M059J (cell line): ENCODE measurements at places on chromosomes 16 and 17.

- no peak for DNase-seq
Observed at GRCh38 chr17:78462148-78462547, 83.7 kb downstream of the PGS1 start.

- no peak for DNase-seq
Observed at GRCh38 chr17:69055334-69055733, 5.4 kb downstream of the ABCA9 start.

DNA sequence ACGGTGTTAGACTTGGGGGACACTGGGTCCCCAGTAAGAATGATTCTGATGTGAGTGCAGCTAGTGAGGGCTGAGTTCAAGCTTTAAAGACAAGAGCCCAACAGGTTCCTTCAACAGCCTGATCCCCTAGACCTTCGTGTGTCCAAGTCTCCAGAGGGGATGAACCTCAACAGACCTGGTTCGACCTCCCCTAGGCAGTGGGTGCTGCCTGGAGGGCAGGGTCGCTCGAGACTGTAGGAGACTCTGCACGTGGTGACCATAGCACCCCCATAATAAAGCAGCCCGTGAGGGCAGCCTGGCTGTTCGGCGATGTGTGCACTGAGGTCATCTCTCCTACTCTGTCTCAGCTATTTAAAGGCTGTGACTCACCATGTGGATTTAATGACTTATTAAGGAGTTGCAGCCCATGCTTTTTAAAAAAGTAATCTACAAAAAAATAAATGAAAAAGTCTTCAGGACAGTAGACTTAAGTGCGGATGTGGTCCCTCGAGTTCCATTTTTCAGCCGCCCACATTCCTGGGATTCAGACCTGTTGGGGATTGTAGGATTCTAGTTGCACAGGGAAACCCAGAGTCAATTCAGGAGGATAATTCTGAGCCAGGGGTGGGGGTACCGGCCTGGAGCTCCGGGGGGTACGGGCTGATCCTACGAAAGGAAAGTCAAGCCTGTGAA is 23.4 kb upstream of the METRNL start:
- peak; percentile 89 for DNase-seq

- peak; percentile 55 for DNase-seq
Observed at GRCh38 chr17:65062171-65062915, 5.8 kb upstream of the GNA13 start.

DNA sequence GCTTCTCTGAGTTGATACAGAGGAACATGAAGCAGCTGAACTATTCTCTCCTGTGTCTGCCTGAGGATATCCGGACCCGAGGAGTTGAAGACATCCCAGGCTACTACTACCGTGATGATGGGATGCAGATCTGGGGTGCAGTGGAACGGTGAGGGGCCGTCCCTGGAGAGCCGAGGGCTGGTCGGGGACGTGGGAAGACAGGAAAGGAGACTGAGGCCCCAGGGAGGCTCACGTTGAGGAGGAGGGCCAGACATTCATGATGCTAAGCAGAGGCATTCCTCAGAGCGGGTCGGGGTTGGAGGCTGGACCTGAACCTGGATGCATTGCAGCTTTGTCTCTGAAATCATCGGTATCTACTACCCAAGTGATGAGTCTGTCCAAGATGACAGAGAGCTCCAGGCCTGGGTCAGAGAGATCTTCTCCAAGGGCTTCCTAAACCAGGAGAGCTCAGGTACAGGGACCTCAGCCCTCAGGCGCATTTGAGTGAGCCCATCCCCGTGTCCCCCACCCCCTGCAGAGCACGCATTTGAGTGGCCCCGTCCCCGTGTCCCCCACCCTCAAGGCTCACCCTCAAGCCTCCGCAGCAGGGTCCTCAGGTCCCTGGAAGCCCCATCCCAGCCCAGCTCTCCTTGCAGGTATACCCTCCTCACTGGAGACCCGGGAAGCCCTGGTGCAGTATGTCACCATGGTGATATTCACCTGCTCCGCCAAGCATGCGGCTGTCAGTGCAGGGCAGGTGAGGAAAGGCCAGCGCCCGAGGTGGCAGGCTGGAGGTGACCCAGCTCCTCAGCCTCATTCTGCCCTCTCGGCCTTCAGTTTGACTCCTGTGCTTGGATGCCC is 8.3 kb downstream of the ALOX15B start:
- no peak for DNase-seq

- no peak for DNase-seq
Observed at GRCh38 chr17:19401321-19402010, 9.6 kb upstream of the RNF112 start.

DNA sequence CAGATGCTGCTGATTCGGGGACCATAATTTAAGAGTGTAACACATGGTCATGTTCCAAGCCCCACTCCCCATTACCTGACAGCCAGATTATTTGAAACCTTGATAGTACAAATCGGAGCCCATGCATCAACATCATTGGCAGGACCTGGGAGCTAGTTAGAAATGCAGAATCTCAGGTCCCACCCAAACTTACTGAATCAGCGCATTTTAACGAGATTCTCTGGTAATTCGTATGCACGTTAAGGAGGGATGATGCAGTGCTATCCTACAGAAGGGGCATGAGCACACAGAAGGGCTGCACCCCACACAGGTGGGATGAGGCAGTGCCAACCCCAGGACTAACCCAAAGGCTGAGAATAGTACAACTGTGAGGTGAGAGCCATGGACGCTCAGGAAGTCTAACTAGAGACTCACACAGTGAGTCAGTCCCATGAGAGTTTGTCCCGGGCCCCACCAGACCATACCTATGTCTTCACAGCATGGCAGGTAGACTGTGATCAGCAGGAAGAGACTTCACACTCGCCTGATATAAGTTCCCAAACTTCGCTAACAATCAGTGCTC is 64.9 kb downstream of the ZNF18 start:
- DNase-seq: no peak

GRCh38 chr17:79808763-79809529 is 12.1 kb upstream of the CBX8 start:
- DNase-seq: peak; percentile 68

GRCh38 chr17:82339634-82340580 is 6.3 kb upstream of the SECTM1 start:
- peak; percentile 52 for DNase-seq

- DNase-seq: peak; percentile 42
Observed at GRCh38 chr16:53089434-53090285, 34.9 kb downstream of the CHD9 start.

DNA sequence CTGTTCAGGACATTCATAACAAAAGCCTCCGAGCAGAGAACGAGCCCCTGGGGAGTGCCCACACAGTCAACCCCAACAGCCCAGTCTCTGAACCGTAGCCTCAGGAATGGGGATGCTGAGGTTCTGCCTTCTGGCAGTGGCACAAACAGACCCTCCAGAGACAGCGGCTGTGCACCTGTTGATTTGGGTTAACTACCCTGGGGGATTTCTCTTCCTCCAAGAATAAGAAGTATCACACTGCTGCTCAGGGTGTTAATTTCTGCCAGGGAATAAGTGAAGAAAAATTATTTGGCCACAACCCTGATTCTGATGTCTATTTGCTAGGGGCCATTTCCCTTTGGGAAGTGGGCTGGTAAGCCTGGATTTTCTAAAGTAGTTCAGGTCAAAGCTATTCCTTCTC is 51.0 kb upstream of the PIRT start:
- no peak for DNase-seq

- DNase-seq: no peak
Observed at GRCh38 chr17:71032746-71033273, 863.5 kb downstream of the KCNJ2 start.

- no peak for DNase-seq
Observed at GRCh38 chr16:19485611-19486010, 36.3 kb downstream of the GDE1 start.

DNA sequence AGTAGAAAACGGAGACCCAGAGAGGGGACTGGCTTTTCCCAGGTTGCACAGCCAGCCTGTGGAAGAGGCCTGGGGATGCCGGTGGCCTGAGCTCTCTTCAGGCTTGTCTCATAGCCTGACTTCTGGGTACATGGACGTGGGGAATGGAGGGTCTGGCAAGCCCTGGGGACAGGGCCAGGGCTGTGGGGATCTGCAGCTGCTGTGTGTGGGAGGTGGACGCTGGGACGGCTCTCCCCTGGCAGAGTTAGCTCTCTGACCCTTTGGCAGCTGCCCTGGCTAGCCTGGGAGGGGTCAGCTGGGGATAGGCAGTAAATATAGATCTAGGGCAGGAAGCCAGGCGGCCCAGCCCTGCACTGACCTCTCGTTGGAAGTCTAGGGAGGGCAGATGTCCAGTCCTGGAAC is 20.5 kb downstream of the SLC4A1 start:
- no peak for DNase-seq

DNA sequence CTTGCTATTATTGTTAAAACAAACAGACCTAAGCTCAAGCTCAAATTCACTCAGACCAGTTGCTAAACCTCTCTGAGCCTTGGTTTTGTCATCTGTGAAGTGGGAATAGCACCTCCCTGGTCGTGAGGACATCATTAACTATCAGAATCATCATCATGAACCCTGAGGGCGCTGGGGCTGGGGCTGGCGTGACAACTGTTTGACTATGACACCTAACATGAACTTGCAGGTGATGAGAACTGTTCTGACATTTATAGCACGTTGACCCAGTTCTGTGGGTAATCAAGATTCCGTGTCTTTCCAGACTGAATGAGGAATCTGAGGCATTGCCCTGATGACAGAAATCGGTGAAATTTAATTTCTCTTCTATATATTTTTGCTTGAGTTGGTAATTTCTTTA is 71.3 kb upstream of the CDH5 start:
- DNase-seq: no peak

DNA sequence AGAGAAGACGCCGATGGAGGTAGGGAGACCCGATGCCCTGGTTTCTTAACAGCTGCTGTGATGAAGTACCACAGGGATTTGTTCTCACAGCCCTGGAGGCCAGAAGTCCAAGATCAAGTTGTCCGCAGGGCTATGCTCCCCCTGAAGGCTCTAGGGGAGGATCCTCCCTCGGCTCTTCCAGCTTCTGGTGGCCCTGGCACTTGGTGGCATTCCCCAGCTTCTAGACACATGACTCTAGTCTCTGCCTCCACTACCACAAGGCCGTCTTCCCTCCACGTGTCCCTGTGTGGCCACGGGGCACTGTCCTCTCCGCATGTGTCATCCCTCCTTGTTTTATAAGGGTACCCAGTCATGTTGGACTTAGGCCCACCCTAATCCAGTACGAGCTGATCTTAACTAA is 375.2 kb downstream of the SLC39A11 start:
- no peak for DNase-seq

DNA sequence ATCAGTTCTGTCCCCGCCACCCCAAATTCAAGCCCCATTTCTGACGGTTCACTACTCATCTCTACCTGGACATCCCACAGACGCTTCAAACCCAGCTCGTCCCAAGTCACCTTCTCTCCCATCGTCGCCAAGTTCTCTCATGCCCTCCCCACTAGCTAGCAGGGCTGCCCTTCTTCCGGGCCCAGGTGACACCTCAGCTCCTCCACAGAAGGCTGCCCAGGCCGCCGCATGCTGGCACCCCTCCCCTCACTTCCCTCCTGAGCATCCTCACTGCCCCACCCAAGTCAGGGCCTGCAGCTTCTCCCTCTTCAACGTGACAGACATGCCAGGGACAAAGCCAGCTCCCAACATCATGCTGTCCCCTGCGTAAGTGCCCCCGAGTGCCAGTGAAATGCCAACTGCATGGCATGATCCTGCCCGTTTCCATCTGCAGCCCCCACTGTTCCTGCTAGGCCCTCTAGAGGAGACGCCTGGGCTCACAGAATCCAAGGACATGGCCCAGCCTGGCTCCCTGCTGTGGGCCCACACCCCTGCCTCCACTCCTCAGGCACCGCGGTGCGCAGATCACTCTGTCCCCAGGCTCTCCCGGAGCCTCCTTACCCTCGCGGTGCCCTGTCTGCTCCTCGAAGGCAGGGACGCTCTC is 5.9 kb downstream of the CYB561 start:
- DNase-seq: no peak

DNA sequence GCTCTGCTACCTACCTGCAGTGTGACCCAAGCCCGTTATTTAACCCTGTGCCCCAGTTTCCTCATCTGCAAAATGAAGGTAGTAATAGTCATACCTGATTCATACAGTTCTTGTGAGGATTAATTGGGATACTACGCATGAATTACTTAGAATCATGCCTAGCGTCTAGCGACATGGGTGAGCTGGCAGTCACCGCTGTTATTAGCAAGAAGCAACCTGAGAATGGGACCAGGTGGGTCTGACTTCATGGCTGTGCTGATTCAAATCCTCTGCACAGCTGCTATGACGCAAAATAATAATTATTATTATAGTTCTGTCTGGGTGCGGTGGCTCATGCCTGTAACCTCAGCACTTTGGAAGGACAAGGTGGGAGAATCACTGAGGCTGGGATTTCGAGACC is 7.9 kb downstream of the SOCS1 start:
- DNase-seq: no peak

DNA sequence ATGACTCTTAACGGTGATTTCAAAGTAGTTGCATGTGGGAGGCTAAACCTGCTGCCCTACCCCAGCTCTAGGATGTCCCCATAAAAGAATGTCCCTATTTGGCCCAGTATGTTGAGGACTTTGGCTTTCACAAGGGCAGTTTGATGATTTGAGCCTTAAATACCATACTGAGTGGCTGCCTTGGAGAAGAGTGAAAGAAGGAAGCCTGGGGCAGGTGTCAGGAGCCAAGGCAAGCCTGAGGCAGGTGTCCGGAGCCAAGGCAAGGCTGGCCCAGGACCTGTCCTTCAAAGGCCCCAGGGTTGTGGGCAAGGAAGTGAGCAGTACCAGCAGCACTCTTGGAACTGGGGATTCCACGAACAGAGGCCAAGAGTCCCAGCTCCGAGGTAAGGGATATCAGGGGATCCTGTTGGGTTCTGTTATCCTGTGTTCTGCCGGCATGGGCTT is 18.6 kb downstream of the ST6GALNAC2 start:
- DNase-seq: no peak
